ENCODE measurements at places on chromosomes 12 and 14. TPM values are rescaled to one million over a fixed set of nuclear protein-coding genes. Genes with fewer than 3 reads are reported as not detected.
A peak's percentile ranks its signal among the peaks of the same experiment; 100 is the strongest.

SALL2 gene
- total RNA-seq: 6.5 TPM

- no peaks in the 10 kb centered on the region for H3K27me3 ChIP-seq
- no peak for DNase-seq
- H3K4me3 ChIP-seq: no peak overlapping the region
- H3K4me1 ChIP-seq: no peaks in the 10 kb centered on the region
- H3K36me3 ChIP-seq: no peaks in the 10 kb centered on the region
These were observed 10.6 kb upstream of the SPSB2 start for GRCh38 chr12:6883683-6884082.

GRCh38 chr12:105030820-105031807 is 45.0 kb downstream of the NOPCHAP1 start:
- no peak for DNase-seq
- H3K4me3 ChIP-seq: no peak overlapping the region
- no peaks in the 10 kb centered on the region for H3K27me3 ChIP-seq
- peaks cover 8% of the 10 kb centered on the region for H3K4me1 ChIP-seq
- H3K27ac ChIP-seq: no peak overlapping the region

GRCh38 chr12:97875064-97875463 is 412.5 kb downstream of the RMST start:
- no peak overlapping the region for H3K4me3 ChIP-seq
- H3K36me3 ChIP-seq: no peaks in the 10 kb centered on the region
- no peaks in the 10 kb centered on the region for H3K4me1 ChIP-seq
- H3K27me3 ChIP-seq: no peaks in the 10 kb centered on the region
- DNase-seq: no peak

OASL gene
- total RNA-seq: 7.2 TPM

- H3K27ac ChIP-seq: peak overlapping the region; percentile 34
- peak; percentile 69 for DNase-seq
- H3K4me3 ChIP-seq: no peak overlapping the region
- no peaks in the 10 kb centered on the region for H3K27me3 ChIP-seq
- peaks cover 33% of the 10 kb centered on the region for H3K4me1 ChIP-seq
These were observed 45.6 kb upstream of the BCL2L14 start for GRCh38 chr12:12024911-12025682.

OTUB2 gene
- total RNA-seq: 0.67 TPM

CLEC2D gene
- total RNA-seq: 297 TPM

DNA sequence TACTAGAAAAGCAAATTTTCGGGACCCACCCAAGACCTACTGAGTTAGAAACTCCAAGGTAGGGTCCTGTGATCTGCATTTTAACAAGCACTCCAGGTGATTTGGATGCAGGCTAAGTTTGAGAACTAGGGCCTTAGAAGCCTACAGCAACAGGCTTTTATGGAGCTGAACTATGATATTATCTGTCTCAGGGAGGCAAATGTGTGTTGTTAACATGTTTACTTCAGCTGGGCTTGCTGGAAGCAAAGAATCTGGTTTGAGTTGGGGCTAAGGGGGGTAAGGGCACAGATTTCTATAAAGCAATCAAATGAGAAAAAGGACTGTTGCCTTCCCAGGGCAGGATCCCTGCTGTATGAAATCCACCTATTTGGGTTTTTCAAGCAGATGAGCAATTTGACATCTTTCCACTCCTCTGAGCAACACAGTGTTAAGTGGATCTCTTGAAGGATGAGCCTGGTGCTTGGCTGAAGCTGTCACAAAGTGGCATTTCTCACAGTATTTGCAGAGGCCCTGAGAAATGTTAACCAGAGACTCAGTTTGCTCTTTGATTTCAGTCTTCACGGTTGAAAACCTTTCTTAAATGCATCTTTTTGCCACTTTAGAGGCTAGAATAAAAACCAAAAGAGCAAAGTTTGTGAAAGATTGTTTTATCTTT is 36.2 kb upstream of the SOCS2 start:
- H3K4me3 ChIP-seq: no peak overlapping the region
- peaks cover under 1% of the 10 kb centered on the region for H3K4me1 ChIP-seq
- no peaks in the 10 kb centered on the region for H3K27me3 ChIP-seq
- no peak for DNase-seq

DNA sequence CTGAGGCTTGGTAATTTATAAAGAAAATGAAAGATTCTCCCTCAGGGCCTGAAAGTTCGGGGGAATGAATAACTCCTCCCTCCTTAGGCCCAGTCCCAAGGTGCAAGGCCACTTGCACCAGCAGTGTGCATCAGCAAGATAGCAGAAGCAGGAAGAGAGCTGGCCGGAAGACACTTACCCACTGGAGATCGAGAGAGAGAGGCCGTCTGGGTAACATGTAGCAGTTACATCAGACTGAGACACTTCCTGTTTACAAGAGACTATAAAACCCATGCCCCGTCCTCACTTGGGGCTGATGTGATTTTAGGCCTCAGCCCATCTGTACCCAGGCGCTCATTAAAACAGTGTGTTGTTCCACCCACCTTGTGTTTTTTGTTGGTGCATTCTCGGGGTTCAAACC is 85.2 kb downstream of the TMTC3 start:
- no peaks in the 10 kb centered on the region for H3K27me3 ChIP-seq
- H3K4me1 ChIP-seq: peaks cover 4% of the 10 kb centered on the region
- no peak overlapping the region for H3K4me3 ChIP-seq
- H3K36me3 ChIP-seq: no peaks in the 10 kb centered on the region

DNA sequence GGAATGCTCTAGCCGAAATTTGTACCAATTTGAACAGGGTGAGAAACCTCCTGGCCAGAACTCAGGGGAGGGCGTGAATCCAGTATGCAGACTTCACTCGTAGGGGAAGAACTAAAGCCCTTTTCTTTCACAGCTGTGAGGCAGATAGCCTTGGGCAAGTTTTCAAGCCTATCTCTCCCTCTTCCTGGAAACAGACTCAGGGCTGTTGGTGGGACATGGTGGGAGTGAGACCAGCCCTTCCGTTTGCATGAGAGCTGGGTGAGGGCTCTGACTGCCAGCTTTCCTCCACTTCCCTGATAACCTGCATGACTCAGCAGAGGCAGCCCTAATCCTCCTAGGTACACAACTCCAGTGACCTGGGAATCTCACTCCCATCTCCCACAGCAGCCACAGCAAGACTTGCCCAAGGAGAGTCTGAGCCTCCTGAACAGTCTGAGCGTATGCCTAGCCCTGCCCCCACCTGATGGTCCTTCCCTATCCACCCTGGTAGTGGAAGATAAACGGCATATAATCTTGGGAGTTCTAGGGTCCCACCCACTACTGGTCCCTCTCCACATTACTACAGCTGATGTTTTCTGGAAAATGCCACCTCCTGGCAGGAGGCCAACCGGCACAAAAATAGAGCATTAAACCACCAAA is 170.1 kb upstream of the AMIGO2 start:
- no peaks in the 10 kb centered on the region for H3K27me3 ChIP-seq
- no peak overlapping the region for H3K27ac ChIP-seq
- no peaks in the 10 kb centered on the region for H3K4me1 ChIP-seq
- no peak overlapping the region for H3K4me3 ChIP-seq

DNA sequence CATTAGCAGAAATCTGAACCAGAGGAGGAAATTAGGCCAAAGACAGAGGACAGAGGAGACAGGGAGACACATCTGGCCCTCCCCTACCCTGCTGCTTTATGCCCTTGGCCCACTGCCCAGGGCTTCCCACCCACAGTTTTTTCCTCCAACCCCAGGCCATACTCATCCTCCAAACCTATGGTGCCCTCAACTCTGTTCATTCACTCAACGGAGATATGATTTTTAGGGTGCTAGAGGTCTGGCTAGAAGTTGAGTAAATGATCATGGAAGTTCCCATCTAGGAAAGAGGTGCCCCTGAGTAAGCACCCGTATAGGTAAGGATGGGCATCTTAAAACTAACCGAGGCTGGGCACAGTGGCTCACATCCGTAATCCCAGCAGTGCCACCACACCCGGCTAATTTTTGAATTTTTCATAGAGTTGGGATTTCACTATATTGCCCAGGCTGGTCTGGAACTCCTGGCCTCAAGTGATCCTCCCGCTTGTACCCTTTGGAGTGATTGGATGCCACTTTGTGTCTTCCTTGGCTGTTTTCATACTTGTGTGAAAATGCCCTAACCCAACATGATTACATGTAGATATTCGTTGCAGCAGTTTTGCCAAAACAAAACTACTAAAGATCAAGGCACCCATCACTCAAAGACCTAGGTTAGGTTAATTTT is 4.4 kb downstream of the KRT18 start:
- H3K36me3 ChIP-seq: no peaks in the 10 kb centered on the region
- H3K4me1 ChIP-seq: peaks cover 3% of the 10 kb centered on the region
- H3K4me3 ChIP-seq: no peak overlapping the region
- H3K27ac ChIP-seq: no peak overlapping the region

TMEM52B gene
- total RNA-seq: not detected

TPPP2 gene
- not detected for total RNA-seq

- H3K4me1 ChIP-seq: peaks cover 27% of the 10 kb centered on the region
- H3K27ac ChIP-seq: no peak overlapping the region
- H3K36me3 ChIP-seq: no peaks in the 10 kb centered on the region
- DNase-seq: no peak
These were observed 141.9 kb upstream of the PLEKHG7 start for GRCh38 chr12:92560713-92561542.

DNA sequence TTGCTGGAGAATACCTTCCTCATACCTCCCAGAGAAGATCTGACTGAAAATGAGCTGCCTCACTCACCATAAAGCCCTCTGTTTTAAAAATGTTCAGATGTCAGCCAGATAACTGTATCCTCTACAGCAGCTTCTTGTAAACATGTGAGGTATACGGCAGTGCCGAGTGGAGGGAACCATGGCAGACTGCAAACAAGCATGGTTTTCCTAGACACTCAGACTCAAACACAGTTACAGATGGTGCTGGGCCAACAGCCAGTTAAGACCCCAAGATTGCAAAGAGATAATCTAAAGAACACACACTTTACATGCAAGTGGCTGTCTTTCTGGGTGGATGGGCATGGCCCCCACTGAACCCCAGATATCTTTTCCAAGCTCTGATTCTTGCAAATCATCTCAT is 16.6 kb upstream of the CCDC177 start:
- H3K4me1 ChIP-seq: no peaks in the 10 kb centered on the region
- H3K36me3 ChIP-seq: no peaks in the 10 kb centered on the region
- no peak overlapping the region for H3K27ac ChIP-seq
- DNase-seq: no peak
- no peaks in the 10 kb centered on the region for H3K27me3 ChIP-seq
- no peak overlapping the region for H3K4me3 ChIP-seq

GRCh38 chr12:75820848-75821578 is 210.6 kb downstream of the PHLDA1 start:
- H3K27ac ChIP-seq: no peak overlapping the region
- no peaks in the 10 kb centered on the region for H3K27me3 ChIP-seq
- no peak for DNase-seq
- H3K36me3 ChIP-seq: no peaks in the 10 kb centered on the region
- peaks cover 23% of the 10 kb centered on the region for H3K4me1 ChIP-seq
- no peak overlapping the region for H3K4me3 ChIP-seq

DNA sequence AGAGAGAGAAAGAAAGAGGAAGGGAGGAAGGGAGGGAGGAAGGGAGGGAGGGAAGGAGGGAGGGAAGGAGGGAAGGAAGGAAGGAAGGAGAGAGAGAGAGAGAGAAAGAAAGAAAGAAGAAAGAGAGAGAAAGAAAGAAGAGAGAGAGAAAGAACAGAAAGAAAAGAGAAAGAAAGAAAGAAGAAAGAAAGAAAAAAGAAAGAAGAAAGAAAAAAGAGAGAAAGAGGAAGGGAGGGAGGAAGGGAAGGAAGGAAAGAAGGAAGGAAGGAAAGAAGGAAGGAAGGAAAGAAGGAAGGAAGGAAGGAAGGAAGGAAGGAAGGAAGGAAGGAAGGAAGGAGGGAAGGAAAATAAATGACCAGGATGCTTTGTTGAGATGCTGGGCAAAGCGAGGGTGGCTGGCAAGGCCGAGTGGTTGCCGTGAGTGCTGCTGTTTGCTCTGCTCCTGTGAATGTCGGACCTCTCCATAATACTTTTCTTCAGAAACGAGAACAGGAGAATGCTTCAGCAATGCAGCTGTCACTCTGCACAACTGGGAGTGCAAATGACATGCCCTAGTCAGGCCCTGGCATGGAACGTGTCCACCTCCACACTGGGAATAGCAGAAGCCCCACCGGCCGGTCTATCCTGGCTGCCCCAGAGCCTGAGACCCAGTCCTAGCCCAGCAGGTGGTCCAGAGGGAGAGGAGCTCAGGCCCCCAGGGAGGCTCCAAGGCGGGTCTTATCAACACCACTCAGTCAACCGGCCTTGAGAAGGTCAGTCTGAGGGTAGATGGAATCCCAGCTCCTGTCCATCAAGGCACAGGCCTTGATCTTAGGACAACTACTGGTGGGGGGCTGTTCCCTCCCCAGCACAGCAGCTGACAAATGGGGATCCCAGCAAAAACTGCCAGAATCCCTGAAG is 25.1 kb upstream of the EIF5 start:
- H3K4me1 ChIP-seq: no peaks in the 10 kb centered on the region
- H3K27ac ChIP-seq: no peak overlapping the region

MFAP5 gene
- not detected for total RNA-seq

PTGES3 gene
- total RNA-seq: 191 TPM

DNA sequence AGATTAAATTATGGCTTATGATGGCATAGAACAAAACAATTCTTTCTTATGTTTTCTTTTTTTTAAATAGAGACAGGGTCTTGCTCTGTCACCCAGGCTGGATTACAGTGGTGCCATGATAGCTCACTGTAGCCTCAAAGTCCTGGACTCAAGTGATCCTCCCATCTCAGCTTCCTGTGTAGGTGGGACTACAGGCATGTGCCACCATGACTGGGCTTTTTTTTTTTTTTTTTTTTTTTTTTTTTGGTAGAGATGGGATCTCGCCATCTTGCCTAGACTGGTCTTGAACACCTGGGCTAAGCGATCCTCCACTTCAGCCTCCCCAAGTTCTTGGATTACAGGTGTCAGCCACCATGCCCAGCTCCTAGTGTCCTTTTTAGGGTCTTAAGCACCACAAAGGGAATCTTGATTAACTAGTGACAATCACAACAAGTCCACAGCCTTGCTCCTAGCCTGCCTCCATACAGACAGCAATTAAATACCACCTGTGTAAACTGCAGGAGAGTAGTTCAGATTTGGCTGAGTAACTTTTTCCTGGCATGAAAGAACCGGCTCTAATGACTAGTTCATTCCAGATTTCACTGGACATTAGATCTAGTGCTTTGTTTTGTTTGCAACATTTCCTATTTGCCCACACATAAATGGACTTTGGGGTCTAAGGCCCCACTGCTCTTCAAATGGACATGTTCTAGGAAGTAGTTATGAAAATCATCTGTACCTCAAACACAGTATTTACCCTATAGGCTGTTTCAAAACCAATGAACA is 61.6 kb downstream of the SH2B3 start:
- DNase-seq: no peak
- H3K4me1 ChIP-seq: no peaks in the 10 kb centered on the region
- H3K36me3 ChIP-seq: peaks cover 10% of the 10 kb centered on the region
- H3K4me3 ChIP-seq: no peak overlapping the region
- no peak overlapping the region for H3K27ac ChIP-seq
- no peaks in the 10 kb centered on the region for H3K27me3 ChIP-seq

- no peak for DNase-seq
- H3K27me3 ChIP-seq: no peaks in the 10 kb centered on the region
These were observed 254.4 kb upstream of the SFSWAP start for GRCh38 chr12:131456301-131457027.

RTN1 gene
- total RNA-seq: not detected

GRCh38 chr12:123365025-123365917 is 624 bp upstream of the SBNO1 start:
- peaks cover 32% of the 10 kb centered on the region for H3K4me1 ChIP-seq
- H3K36me3 ChIP-seq: no peaks in the 10 kb centered on the region
- H3K27me3 ChIP-seq: no peaks in the 10 kb centered on the region

Data from CD4-positive, alpha-beta memory T cell (primary cell).